Muscle of leg (tissue), 16 donors: ENCODE measurements at places on chromosomes 11 and 22.

DNA sequence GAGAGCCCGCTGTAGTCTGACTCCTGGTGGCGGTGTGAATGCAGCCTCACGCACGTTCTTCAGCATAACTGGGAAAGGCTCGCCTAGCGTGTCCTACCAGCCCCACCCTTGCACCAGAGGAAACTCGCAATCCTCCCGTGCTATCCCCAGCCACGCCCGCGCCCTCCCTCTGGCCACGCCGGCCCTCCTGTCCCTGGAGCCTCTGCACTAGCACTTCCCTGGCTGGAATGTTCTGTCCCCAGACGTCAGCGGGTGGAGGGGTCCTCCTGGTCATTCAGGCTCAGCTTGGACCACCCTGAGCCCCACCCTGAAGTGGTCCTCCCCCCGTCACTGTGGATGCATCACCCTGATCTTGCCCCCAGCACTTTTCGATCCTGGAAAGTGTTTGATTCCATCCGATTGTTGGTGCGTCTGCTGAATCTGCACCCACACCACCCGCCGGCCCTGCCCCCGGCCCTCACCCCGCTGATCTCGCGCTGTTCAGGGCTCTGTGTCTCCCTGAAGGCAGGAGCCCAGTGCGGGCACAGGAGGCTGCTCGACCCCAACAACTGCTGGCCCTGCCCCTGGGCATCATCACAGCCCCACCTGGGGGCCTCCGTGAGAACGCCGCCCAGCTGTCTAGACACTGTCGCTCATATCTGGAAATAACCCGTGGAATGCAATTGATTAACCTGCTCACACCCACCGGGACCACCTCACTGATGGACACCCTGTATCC is 437.0 kb downstream of the TBC1D22A start:
- DNase-seq = no peak
- no peaks in the 10 kb centered on the region for H3K36me3 ChIP-seq
- peaks cover 28% of the 10 kb centered on the region for H3K4me1 ChIP-seq
- H3K27me3 ChIP-seq = peaks cover 12% of the 10 kb centered on the region
- H3K4me3 ChIP-seq = no peak overlapping the region

DNA sequence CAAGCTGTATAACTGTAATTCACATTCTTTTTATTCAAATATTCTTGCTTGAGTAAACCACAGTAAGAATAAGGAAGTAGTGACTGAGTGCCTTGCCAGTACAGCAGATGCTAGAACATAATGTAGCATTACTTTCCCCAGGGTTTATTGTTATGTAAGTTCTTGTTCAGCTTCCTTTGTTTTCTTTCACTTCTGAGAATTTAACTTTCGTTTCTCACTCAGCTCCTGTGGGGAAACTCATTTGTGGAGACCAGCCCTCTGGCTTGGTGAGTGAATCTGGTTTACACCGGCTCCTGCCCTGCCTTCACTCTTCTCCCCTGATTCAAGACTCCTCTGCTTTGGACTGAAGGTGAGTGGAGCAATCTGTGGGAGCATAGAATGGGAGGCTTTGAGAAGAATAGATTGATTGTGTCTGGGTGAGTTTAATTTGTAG is at the start of gene TRIM22:
TRIM22 (plus strand) TSS at position 240 of the 433 bp plus-strand sequence. CDS start 6,443 bp downstream, outside the sequence.
- H3K27ac ChIP-seq = peak within 1 kb of the TSS; percentile 93
- no peaks in the 10 kb centered on the region for H3K36me3 ChIP-seq
- H3K4me3 ChIP-seq = peak within 1 kb of the TSS; percentile 52

- H3K27ac ChIP-seq = no peak overlapping the region
- DNase-seq = no peak
- peaks cover 5% of the 10 kb centered on the region for H3K27me3 ChIP-seq
- no peak overlapping the region for H3K4me3 ChIP-seq
- no peaks in the 10 kb centered on the region for H3K36me3 ChIP-seq
- H3K4me1 ChIP-seq = no peaks in the 10 kb centered on the region
These were observed 182.2 kb downstream of the IGLL1 start for GRCh38 chr22:23397613-23398567.

- DNase-seq = no peak
- peaks cover 3% of the 10 kb centered on the region for H3K27me3 ChIP-seq
- H3K27ac ChIP-seq = no peak overlapping the region
- no peaks in the 10 kb centered on the region for H3K36me3 ChIP-seq
These were observed 90.7 kb downstream of the CSNK2A3 start for GRCh38 chr11:11262171-11262920.

GRCh38 chr11:122229481-122230384 is 113.7 kb upstream of the BLID start:
- H3K27me3 ChIP-seq = no peaks in the 10 kb centered on the region
- H3K27ac ChIP-seq = peak overlapping the region; percentile 80
- no peaks in the 10 kb centered on the region for H3K36me3 ChIP-seq
- peaks cover 15% of the 10 kb centered on the region for H3K4me1 ChIP-seq

DNA sequence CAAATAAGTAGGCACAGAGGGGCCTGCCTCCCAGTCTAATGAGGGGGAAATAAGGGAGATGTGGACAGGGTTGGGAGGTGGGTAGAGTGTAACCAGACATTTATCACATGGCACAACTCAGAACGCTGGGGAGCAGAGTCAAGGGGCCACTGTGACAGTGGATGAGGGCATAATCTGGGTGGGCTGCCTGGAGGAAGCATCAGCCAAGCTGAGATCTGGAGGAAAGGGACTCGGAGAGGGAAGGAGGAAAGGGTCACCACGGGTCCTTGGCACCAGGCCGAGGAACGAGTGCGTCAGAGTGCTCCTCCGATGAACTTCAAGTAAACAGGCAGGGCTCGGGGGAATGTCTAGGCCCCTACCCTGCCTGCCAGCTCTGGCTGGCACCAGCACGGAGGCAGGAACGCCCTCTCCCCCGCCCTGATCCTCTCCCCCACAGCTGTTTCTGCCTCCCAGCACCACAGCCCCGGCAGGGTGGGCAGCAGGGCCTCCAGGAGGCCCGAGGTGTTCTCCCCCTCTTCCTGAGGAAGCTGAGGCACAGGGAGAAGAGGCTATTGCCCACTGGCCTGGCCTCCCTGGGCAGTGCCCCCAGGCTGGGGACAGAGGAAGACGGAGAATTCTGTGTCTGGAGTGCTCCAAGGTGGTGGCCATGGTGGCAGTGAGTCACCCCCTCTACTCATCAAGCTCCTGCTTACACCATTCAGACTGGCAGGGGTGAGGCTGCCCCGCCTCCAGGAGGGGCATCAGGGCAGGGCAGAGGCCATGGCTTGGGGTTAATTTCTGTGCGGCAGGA is 4.2 kb downstream of the ALDH3B1 start:
- H3K4me1 ChIP-seq = peaks cover 55% of the 10 kb centered on the region
- peak; percentile 58 for DNase-seq
- H3K27me3 ChIP-seq = no peaks in the 10 kb centered on the region
- H3K27ac ChIP-seq = peak overlapping the region; percentile 51
- H3K36me3 ChIP-seq = no peaks in the 10 kb centered on the region
